Natural killer cell (primary cell): ENCODE measurements at places on chromosomes 11 and 22. TPM values are rescaled to one million over a fixed set of nuclear protein-coding genes. Genes with fewer than 3 reads are reported as not detected.

Gene SAA1
- not detected for total RNA-seq

DNA sequence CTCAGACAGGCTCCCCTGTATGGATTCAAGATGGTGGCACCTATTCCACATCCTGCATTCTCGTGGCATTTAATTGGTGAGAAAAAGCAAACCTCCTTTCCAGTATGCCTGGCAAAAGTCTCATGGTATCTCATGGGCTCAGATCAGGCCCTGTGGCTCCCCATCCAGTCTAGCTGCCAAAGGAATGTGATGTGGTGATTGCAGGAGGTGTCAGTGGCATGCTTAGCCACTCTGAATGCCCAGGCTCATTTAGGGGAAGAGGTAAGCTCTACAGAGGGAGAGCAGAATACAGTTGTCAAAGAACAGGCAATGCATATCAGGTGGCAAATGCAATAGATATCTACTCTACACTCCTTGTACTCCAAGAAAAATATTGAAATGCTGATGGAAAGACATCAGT is 146.7 kb downstream of the SPATA19 start:
- no peaks in the 10 kb centered on the region for H3K36me3 ChIP-seq
- H3K27me3 ChIP-seq: no peaks in the 10 kb centered on the region
- DNase-seq: no peak
- H3K4me1 ChIP-seq: no peaks in the 10 kb centered on the region
- no peak overlapping the region for H3K4me3 ChIP-seq

- H3K4me3 ChIP-seq: no peak overlapping the region
- DNase-seq: no peak
- H3K4me1 ChIP-seq: no peaks in the 10 kb centered on the region
- H3K27ac ChIP-seq: no peak overlapping the region
- no peaks in the 10 kb centered on the region for H3K27me3 ChIP-seq
Measured at GRCh38 chr22:35454416-35455054, 54.6 kb downstream of the MCM5 start.

Gene NLRP14
- not detected for total RNA-seq

GRCh38 chr22:40432625-40433024 is 62.2 kb downstream of the SGSM3 start:
- no peak overlapping the region for H3K4me3 ChIP-seq
- no peak overlapping the region for H3K27ac ChIP-seq
- peaks cover 55% of the 10 kb centered on the region for H3K36me3 ChIP-seq
- DNase-seq: no peak

- H3K36me3 ChIP-seq: no peaks in the 10 kb centered on the region
- no peak overlapping the region for H3K27ac ChIP-seq
- H3K4me3 ChIP-seq: no peak overlapping the region
- peaks cover 13% of the 10 kb centered on the region for H3K4me1 ChIP-seq
Measured at GRCh38 chr11:31997955-31998354, 92.9 kb upstream of the RCN1 start.

GRCh38 chr11:134905517-134905916 is 493.5 kb upstream of the B3GAT1 start:
- DNase-seq: no peak
- no peak overlapping the region for H3K27ac ChIP-seq
- no peaks in the 10 kb centered on the region for H3K36me3 ChIP-seq
- H3K27me3 ChIP-seq: no peaks in the 10 kb centered on the region
- H3K4me1 ChIP-seq: no peaks in the 10 kb centered on the region

- DNase-seq: no peak
- H3K27ac ChIP-seq: no peak overlapping the region
- no peaks in the 10 kb centered on the region for H3K36me3 ChIP-seq
- H3K27me3 ChIP-seq: no peaks in the 10 kb centered on the region
Measured at GRCh38 chr11:119909077-119909476, 180.1 kb upstream of the NECTIN1 start.

DNA sequence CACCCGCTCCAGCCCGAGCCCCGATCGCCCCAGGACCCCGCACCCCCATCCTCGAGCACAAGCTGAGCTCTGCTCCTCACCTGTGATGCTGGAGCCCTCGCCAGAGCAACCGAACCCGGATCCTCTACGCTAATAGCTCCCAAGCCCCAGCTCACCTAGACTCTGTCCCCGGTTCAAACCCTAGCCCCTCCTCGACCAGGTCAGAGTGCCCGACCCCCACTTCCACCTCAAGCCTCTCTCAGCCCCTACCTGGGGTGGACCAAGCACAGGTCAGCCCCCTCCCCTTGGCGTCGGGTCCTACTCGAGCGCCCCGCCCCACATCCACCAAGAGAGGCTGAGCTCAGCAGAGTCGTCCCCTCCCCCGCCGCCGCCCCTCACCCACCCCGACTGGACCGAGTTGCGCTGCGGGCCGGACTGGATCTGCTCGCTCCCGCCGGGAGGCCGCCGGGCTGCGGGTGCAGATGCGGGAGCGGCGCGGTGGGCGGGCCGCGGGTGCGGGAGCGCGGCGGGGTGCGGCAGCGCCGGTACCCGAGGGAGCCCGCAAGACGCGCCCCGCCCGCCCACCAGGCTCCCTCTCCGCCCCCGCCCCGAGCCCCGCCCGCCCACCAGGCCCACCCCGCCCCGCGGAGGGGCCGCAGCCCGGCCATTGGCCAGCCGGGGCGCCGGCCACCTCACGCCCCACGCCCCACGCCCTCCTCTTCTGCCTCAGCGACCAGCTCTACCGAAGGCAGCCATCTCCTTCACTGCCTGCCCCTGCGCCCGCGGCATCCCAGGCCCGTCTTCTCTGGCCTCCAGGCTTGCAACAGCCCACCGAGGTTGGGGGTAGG is 577 bp upstream of the DKK3 start:
- no peak for DNase-seq
- H3K27me3 ChIP-seq: peaks cover 38% of the 10 kb centered on the region
- H3K36me3 ChIP-seq: no peaks in the 10 kb centered on the region
- no peak overlapping the region for H3K27ac ChIP-seq

Gene RFPL1
- total RNA-seq: not detected

DNA sequence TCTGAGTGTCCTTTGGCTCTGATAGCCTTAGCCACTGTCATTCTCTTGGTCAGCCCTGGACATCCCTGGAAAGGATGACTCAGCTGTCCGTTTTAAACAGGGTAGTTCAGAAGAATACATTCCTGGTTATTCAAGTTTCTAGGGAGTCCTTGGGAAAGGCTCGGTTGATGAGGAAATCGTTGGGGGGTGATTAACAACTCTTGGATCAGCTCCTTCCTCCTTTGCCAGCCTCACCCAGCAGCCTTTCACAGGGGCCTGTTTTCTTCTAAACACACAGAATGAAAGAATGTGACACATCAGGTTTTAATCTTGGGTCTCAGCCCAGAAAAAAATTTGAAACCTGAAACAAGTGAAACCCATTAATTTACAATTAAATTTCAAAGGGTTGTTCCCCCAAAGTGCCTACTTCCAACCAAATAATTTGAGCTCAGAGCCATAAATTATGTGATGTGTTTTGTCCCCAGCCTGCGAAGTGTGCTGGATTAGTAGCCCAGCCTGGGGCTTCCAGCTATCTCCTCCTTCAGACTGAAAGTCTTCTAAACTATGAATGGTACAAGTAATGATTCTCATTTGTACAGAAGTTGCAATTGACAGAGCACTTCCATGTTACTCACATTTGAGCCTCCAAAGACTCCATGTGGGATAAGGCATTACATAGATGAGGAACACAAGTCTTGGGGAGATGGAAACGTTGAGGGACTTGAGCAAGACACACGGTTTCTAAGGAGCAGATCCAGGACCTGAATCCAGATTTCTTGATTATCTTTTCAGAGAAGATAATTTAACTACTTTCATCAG is 19.3 kb upstream of the MRGPRX2 start:
- DNase-seq: no peak
- H3K36me3 ChIP-seq: no peaks in the 10 kb centered on the region
- no peaks in the 10 kb centered on the region for H3K4me1 ChIP-seq
- peaks cover 3% of the 10 kb centered on the region for H3K27me3 ChIP-seq
- H3K4me3 ChIP-seq: no peak overlapping the region

Gene MPEG1
- total RNA-seq: 11.1 TPM

DNA sequence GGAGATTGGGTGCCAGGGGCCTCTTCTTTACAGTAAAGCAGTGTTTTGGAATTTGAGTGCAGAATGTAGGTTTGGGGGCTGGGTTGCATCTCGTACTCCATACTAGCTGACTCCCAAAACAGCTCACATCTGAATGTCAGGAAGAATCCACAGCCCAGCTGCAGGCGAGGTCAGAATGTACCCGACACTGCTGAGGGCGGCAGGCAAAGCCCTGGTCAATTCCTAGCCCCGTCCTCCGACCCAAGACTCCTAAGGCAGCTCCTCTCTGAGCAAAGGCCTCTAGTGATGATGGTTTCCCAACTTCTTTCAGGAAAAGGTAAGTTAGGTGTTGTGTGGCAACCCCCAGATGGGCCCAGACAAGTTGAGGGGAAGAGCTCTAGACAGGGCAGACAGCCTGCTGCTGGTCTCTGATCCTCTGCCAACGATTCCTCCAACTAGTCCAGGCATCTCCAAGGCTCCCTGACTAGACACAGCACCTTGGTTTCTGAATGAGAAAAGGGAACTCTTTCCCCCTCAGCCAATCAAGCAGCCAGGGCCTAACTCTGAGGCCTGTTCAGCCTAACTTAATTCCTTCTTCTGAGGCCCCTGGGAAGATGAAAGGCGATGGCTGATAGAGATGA is 8.6 kb downstream of the LARGE2 start:
- H3K27me3 ChIP-seq: no peaks in the 10 kb centered on the region
- peak overlapping the region; percentile 43 for H3K4me3 ChIP-seq
- DNase-seq: no peak
- peak overlapping the region; percentile 86 for H3K27ac ChIP-seq

DNA sequence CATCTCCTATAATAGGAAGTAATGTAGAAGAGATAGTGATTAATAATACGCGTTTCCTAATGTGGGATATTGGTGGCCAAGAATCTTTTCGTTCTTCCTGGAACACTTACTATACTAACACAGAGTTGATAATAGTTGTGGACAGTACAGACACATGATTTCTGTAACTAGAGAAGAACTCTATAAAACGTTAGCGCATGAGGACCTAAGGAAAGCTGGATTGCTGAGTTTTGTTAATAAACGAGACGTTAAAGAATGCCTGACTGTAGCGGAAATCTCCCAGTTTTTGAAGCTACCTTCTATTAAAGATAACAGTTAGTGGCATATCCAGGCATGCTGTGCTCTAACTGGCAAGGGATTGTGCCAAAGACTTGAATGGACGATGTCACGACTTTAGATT is 83.3 kb downstream of the GGT1 start:
- H3K4me1 ChIP-seq: no peaks in the 10 kb centered on the region
- no peak overlapping the region for H3K4me3 ChIP-seq
- no peaks in the 10 kb centered on the region for H3K36me3 ChIP-seq
- peaks cover 10% of the 10 kb centered on the region for H3K27me3 ChIP-seq
- no peak overlapping the region for H3K27ac ChIP-seq
- DNase-seq: no peak

- no peaks in the 10 kb centered on the region for H3K36me3 ChIP-seq
- DNase-seq: peak; percentile 2
- peak overlapping the region; percentile 54 for H3K27ac ChIP-seq
- H3K27me3 ChIP-seq: no peaks in the 10 kb centered on the region
- H3K4me1 ChIP-seq: peaks cover 7% of the 10 kb centered on the region
Measured at GRCh38 chr11:23688835-23689234, 808.0 kb upstream of the LUZP2 start.

- DNase-seq: no peak
- H3K36me3 ChIP-seq: peaks cover 18% of the 10 kb centered on the region
- no peaks in the 10 kb centered on the region for H3K27me3 ChIP-seq
Measured at GRCh38 chr11:74870485-74870884, 78.4 kb downstream of the XRRA1 start.

DNA sequence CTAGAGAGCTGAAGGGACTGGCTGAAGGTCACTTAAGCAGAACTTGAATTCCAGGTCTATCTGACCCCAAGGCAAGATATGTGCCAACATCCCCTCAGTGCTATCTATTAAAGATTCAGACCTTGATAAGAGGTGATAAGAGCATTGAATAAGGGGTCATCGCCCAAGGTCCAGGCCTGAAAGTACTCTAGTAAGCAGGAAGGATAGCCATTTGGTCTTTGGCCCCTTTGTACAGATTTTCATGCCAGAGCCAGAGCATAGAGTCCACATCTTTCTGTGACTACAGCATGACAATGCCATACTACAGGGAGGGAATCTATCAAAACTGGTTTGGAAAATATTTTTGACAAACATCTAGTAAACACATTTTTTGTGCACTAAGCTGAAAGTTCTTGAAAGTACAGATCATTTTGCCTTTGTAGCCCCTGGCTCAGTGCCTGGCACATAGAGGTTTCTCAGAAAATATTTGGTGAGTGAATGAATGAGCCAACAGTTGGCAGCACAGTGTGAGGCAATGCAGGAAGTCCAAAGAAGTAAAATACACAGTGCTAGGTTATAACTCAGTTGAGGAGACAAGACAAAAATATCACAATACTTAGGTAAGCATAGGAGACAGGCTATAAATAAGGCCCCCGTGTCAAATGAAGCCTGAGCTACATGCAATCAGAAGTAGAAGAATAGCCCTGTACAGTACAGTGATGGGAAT is 15.1 kb upstream of the RRAS2 start:
- no peak overlapping the region for H3K27ac ChIP-seq
- H3K4me1 ChIP-seq: no peaks in the 10 kb centered on the region
- H3K27me3 ChIP-seq: no peaks in the 10 kb centered on the region
- H3K36me3 ChIP-seq: no peaks in the 10 kb centered on the region

GRCh38 chr11:120482149-120482548 is 29.4 kb upstream of the GRIK4 start:
- peaks cover 41% of the 10 kb centered on the region for H3K36me3 ChIP-seq
- no peaks in the 10 kb centered on the region for H3K27me3 ChIP-seq
- H3K4me3 ChIP-seq: no peak overlapping the region
- no peak for DNase-seq

Gene UBASH3B
- total RNA-seq: 33.9 TPM

Gene BRSK2
- 0.14 TPM for total RNA-seq

Gene EMID1
- 0.59 TPM for total RNA-seq

Gene SPDYC
- not detected for total RNA-seq

DNA sequence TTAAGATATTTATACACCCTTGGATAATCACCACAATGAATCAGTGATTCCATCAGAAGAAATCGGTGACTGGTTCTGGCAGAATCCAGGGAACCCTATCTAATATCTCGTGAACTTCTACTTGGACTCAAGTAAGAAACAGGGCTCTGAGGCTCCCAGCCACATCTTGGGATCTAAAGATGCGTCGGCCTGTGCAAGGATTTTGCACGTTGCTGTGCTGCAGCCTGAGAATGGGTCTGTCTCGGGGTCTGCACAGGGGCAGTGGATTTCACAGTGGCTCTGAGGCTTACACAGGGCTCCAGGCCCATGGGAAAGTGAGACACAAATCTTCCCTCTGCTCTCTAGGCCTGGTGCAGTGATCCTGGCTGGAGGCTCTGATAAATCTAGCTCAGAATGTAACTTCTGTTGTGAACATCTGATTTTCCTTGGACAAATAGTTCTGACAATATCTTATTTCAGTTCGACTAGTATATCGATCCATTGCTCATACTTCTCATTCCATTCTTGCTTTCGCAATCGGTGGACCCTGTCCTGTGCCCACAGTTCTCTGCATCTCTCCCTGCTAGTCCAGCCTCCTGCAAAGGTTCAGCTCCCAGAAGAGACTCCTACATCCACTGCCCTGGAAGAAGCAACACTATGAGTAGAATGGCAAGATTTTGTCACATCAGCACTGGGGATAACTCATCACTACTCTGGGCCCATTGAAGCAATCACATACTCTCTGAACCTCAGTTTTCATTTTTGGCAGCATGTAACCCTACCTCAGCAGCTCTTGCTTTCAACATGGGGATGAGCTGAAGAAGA is 105.5 kb upstream of the TOP3B start:
- no peaks in the 10 kb centered on the region for H3K36me3 ChIP-seq
- peaks cover 4% of the 10 kb centered on the region for H3K27me3 ChIP-seq
- no peak overlapping the region for H3K27ac ChIP-seq
- no peak for DNase-seq
